ENCODE measurements at places on chromosomes 16 and 17. TPM values are rescaled to one million over a fixed set of nuclear protein-coding genes. Genes with fewer than 3 reads are reported as not detected.

The KRTAP4-1 gene
- total RNA-seq: not detected

The PLXDC1 gene
- not detected for total RNA-seq

The PARD6A gene
- not detected for total RNA-seq

The ARL2BP gene
- 100 TPM for total RNA-seq

The TBC1D26 gene
- total RNA-seq: not detected

The NXPH3 gene
- total RNA-seq: 0.23 TPM

The PTGES3L gene
- total RNA-seq: not detected

The TTYH2 gene
- total RNA-seq: 3.0 TPM

Measured in H4 (cell line).